ENCODE measurements at places on chromosomes 5 and 9.
A peak's percentile ranks its signal among the peaks of the same experiment; 100 is the strongest.

DNA sequence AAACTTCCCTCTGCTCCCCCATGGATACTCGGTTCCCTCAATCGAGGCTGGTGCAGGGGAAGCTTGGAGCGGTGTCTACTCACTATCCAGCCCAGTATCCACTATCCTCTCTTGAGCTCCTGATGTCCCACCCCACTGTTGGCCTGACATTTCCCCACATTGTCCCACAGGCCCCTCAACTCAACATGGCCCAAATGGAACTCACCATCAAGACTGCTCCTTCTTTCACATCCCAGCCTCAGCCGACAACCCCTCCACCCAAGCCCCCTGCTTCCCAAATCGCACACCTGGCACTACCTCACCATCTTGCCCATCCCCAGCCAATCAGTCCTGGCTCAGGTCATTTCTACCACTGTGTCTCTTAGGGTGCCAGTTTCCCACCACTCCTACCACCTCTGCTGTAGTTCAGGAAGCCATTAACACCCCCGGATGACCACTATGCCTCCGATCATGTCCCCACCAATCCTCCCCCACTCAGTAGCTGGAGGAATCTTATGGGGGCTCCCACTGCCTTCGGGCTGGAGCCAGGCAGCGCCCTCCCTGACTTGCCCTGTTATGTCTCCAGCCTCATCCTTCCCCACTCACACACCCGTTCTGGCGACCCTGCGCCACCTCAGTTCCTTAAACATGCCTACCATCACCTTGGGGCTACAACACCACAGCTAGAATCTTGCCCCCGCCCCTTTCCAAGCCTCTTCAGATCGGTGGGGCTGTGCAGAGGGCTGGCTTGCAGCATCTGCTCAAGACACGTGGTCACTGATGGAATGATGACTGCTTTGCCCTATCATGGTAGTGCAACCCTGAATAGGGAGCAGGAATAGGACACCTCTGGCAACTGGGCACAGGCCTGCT, 273.6 kb downstream of the FSTL4 start:
- DNase-seq, result no peak

- no peak for DNase-seq
Measured at GRCh38 chr5:93911609-93912008, 170.2 kb upstream of the POU5F2 start.

- DNase-seq, result no peak
Measured at GRCh38 chr5:88281322-88281721, 12.7 kb upstream of the TMEM161B start.

GRCh38 chr5:39169081-39169480, 50.3 kb downstream of the FYB1 start:
- DNase-seq, result no peak

DNA sequence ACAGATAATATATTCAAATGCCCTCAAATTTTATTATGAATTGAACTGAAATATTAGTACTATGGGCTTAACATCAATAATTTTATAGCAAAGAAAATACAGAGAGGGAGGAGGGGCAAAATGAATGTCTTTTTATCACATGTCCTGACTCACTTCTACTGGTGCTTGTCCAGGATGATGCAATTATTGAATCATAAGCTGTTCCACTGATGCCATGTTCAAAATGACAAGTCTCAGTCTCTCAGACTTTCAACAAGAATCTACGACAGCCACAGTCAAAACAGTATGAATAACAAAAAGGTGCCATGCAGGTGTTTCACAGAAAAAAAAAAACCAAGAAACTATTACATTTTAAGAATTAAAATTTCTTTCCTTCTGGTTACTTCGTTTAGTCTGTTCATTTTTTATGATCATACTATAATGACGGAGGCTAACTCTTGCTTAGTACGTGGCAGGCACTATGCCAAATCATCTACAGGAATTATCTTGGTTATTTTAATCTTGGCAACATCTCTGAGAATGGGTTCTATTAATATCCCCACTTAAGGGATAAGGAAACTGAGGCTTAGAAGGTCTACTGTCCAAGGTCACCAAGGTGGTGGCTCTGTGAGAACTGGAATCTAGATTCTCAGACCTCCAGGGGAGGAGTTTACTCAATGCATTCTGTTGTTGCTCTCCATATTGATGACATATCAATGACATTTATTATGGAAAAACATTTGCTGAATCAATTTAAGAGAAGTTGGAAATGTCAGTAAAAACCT, 61.5 kb downstream of the NR3C1 start:
- no peak for DNase-seq

DNA sequence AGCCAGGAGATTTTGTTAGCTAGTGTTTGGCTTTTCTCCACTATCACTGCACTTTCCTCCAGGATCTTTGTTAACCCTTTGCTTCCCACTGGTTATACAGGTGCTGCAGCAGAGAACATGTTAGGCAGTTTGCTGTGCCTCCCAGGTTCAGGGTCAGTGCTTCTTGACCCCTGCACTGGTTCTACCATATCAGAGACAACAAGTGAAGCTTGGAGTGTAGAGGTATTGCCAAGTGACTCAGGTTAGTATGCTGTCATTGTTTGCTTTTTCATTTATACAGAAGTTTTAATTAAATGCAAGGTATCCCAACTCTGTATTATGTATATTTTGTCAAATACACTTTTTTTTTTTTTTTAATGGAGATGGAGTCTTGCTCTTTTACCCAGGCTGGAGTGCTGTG, 68.4 kb downstream of the GAPVD1 start:
- no peak for DNase-seq

DNA sequence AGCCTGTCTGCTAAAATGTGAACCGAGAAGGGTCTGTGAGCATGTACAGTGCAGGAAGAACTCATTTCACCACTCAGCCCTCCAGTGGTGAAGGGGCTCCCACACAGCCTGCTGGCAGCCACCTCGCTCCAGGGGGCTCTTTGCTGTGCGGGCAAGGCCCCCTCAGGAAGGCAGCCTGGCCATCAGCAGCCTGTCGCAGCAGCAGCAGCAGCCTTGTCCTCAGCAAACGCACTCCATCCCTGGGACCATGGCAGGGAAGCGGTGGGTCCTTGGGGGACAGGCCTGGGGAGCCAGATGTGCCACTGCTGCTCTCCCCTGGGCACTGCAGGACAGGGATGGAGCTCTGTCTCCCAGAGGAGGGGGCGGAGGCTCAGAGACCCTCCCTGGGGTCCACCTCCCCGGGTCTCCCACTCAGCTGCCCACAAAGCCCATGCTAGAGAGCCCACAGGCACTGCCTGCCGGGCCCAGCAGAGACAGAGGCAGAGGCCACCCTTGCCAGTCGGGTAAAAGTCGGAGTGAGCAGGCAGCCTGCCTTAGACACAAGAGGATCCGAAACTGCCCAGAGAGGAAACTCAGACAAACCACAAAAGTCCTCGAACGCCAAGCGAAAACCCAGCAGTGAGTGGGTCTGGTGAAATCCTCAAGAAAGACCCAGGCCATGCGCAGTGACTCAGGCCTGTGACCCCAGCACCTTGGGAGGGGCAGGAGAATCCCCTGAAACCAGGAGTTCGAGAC, 8.0 kb downstream of the BRD3 start:
- no peak for DNase-seq

- no peak for DNase-seq
Measured at GRCh38 chr5:170426149-170426767, 37.1 kb upstream of the KCNMB1 start.

DNA sequence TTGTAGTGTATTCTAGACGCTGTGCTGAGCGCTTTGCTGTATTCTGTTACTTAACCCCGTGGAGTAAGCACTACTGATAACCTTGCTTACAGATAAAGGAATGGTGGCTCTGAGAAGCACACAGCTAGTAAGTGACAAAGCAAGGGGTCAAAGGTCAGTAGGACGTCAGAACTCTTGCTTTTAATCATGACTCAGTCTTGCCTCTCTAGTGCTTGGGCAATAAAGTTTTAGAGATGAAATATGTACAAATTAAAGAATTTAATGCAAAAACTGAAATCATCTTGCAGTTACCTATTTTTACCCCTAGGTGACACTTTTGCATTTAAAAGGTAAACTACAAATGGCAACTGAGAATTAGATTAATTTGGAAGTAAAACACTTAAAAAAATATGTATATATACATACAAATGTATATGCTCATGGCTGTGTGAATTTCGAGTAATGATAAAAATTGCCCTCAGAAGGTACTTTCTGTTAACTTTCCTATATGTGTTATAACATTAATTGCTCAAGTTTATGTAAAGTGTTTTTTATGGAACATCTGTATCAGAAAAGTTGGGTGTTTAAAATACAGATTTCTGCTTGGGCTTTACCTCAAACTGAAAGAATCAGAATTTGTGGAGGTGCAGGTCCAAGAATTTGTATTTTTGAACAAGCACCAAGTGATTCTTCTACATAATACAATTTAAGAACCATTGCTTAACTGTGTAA, 175.1 kb upstream of the DAB2 start:
- no peak for DNase-seq

GRCh38 chr9:87793292-87793691, 67.4 kb downstream of the CTSL start:
- DNase-seq, result no peak

DNA sequence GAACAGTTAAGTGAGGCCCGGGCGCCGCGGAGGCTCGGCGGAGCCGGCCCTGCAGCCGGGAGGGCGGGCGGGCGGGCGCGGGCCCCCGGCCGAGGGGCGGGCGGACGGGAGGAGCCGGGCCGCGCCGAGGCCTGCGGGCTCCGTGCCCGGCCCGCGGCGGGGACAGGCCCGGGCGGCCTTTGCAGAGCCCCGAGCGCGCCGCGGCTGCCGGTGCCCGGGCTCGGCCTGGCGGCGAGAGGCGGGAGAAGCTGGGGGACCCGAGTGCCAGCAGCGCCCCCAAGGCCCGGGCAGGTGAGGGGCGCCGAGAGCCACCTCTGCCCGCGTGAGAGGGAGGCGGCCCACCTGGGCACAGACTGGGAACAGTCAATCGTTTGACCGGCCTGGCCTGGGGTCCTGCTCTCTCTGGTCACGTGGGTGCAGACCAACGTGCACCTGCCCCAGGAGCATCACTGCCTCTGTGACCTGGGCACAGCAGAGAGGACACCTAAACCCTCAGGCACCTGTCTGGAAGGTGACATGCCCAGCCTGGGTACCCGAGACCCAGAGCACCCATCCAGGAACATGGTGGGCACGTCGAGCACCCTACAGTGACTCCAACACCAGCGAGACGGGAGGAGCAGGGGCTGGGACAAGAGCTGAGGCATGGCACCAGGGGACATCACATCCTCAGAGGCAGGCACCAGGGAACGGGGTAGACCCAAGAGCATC, 531 bp downstream of the MVB12B start:
- DNase-seq, result peak; percentile 28

DNA sequence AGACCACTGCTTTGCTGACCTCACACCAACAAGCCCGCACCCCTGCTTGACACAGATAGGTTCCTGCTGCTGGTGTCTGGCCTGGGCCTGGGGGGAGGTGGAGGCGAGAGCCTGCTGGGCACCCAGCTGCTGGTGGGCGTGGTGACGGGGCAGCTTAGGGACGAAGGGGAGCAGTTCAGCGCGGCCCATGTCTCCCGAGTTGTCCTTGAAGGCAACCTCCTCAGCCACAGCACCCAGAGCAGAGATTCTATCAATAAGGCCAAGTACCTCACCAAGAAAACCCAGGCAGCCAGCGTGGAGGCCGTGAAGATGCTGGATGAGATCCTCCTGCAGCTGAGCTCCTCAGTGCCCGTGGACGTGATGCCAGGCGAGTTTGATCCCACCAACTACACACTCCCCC, 313.3 kb downstream of the NR2F1-AS1 start:
- DNase-seq, result no peak

- DNase-seq, result no peak
Measured at GRCh38 chr5:81234801-81235200, 1.7 kb downstream of the CKMT2 start.

DNA sequence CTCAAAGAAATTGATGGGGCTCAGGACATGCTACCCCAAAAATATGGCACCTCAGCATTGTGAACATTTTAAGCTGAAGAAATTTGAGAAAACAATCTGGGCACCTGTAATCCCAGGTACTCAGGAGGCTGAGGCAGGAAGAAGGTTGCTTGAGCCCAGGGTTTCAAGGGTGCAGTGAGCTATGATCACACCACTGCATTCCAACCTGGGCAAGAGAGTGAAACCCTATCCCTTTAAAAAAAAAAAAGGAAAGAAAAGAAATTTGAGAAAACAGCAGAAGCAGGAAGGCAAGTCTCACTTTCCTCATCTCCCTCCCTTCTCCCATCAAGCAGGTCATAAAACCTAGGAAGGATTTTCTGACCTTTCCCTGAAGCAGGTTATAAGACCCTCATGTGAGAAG, 23.6 kb downstream of the TPD52L3 start:
- no peak for DNase-seq

- no peak for DNase-seq
Measured at GRCh38 chr9:86253577-86253976, 5.9 kb downstream of the C9orf153 start.

DNA sequence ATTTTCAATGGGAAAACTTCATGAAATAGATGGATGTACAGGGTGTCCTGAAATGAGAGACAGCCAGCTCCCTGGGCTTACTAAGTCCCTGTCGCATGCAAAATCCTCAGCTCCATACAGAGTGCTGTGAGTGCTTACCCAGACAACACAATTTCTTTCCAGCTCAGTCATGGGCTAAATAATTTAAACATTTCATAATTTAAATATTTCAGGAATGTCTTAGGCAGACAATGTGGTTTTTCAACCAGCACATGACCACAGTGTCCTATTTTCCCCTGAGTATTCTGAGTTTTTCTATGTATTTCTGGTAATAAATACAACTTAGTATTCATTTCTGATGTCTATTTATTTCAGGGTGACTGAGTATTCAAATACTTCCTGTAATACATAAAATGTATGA, 188.5 kb upstream of the SNX2 start:
- no peak for DNase-seq
